ENCODE measurements at places on chromosomes 1 and 21.

DNA sequence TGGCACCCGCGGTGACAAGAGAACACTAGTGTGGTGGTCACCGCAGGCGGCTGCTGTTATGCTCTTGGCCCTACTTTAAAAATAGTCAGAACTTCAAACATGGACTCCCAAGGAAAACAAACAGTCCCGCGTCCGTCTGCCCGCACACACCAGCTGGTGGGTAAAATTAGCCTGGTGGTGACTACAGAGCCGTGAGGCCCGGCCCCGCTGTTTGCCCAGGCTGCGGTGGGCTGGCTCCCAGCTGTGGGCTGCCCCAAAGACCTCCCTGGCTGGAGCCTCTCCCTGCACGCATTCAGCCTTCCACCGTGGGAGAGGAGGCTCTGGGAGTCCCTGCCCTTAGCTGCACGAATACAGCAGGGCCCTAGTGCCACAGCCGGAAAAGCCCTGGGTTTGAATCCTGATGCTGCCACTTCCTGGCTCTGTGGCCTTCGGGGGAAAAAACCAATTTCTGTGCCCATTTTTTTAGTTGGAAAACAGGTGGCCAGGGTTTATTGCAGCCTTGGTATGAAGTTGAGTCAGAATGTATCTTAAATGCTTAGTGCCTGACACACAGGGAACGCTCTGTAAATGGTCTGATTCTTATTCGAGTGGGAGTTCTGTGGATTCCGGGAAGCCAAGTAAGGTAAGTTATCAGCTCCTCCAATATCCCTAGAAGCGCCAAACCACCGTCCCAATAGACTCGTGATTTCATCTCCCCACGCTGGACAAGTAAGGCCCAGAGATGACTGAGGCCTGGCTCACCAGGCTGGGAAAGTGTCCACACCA, 58.2 kb downstream of the ALPL start:
- DNase-seq = no peak

DNA sequence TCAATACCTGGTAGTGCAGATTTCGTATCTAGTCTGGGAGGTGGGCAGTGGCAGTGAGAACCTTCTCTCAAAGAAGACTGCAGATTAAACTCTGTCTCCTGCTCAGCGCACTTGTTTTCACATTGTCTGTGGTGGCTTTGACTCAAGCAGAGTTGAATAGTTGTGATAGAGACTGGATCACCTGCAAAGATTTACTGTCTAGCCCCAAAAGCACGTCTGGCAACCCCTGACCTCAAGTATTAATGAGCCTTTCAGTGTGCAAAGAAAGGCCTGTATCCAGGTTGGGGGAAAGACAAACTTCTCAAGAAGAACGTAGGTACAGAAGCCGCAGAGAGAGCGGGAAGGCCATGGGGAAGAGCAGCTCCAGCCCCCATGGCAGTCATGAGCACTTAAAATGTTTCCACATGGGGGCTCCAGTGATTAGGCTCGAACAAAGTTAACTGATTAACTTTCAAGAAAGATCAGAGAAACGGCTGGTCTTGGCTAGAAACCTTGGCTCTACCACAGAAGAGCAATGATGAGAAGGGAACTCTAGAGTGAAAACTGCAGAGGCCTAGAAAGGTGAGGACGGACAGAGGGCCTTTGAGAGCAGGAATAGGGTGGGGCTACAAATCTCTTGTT, 15.2 kb downstream of the HENMT1 start:
- DNase-seq = no peak

- no peak for DNase-seq
Observed at GRCh38 chr1:112806090-112806642, 91.0 kb upstream of the PPM1J start.

DNA sequence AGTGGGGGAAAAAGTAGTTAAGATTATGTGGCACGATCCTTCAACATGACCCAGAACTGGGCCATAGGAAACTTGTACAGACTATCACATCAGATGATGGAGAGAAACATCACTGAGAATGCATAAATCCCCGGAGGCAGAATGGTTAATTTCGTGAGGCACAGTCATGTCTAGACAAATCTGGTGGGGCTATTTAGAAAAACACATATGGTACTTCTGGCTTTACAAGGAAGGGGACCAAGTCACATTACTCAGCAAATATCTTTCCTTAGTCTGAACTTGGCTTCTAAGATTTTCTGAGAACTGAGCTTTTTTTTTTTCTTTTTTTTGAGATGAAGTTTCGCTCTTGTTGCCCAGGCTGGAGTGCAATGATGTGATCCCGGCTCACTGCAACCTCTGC, 9.2 kb upstream of the UQCRHL start:
- DNase-seq = peak; percentile 63

DNA sequence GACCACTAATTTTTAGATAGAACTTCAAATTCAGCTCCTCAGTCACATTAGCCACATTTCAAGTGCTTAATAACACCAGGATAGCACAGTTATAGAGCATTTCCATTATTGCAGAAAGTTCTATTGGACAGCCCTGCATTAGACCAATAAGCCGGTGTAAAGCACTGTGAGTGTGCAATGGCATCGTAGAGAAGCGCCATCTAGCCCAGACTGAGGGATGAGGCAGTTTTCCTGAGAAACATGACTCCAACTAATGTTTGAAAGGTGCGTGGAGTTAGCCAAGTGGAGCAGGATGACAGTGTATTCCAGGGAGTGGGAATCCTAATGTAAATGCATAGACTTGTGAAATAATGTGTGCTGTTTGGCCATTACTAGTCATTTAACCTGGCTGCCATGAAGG, 7.7 kb downstream of the RPE65 start:
- DNase-seq = no peak

- DNase-seq = no peak
Observed at GRCh38 chr1:20956272-20956671, 169.2 kb upstream of the HP1BP3 start.

- no peak for DNase-seq
Observed at GRCh38 chr1:23793018-23793781, 2.3 kb downstream of the LYPLA2 start.

DNA sequence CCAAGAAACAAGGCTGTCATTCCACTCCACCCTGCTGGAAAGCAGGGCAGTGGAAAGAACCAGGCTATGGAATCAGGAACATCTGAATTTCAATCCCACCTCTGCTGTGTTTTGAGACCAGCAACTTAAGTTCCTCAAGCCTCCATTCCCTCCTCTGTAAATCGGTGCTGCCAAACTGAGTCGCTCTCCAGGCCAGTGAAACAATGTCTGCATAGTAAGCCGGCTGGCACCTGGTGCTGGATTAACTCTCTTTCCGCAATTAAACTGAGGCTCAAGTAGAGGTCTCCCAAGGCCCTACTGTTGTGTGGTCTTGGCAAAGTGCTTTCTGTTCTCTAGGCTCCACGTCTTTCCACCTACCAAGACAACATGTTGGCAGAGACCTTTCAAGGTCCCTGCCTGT, 65.3 kb downstream of the SSBP3 start:
- DNase-seq = no peak

- DNase-seq = no peak
Observed at GRCh38 chr1:230159580-230159979, 92.5 kb downstream of the GALNT2 start.

DNA sequence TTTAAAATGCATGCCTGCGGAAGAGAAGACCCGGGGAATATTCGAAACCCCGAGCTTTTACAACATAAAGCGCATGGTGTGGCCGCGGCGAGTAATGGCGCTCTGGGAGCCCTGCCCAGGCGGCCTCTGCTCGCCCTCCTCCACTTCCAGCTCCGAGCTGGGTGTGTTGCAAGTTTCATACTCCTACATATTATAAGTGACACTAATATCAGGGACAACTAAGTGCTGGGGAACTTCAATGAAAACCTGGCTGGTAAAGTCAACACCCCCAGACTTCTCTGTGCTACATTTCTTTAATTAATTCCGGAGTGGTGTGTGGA, 11.8 kb downstream of the SIM2 start:
- DNase-seq = no peak

- no peak for DNase-seq
Observed at GRCh38 chr1:156559797-156560385, 12.5 kb downstream of the IQGAP3 start.

DNA sequence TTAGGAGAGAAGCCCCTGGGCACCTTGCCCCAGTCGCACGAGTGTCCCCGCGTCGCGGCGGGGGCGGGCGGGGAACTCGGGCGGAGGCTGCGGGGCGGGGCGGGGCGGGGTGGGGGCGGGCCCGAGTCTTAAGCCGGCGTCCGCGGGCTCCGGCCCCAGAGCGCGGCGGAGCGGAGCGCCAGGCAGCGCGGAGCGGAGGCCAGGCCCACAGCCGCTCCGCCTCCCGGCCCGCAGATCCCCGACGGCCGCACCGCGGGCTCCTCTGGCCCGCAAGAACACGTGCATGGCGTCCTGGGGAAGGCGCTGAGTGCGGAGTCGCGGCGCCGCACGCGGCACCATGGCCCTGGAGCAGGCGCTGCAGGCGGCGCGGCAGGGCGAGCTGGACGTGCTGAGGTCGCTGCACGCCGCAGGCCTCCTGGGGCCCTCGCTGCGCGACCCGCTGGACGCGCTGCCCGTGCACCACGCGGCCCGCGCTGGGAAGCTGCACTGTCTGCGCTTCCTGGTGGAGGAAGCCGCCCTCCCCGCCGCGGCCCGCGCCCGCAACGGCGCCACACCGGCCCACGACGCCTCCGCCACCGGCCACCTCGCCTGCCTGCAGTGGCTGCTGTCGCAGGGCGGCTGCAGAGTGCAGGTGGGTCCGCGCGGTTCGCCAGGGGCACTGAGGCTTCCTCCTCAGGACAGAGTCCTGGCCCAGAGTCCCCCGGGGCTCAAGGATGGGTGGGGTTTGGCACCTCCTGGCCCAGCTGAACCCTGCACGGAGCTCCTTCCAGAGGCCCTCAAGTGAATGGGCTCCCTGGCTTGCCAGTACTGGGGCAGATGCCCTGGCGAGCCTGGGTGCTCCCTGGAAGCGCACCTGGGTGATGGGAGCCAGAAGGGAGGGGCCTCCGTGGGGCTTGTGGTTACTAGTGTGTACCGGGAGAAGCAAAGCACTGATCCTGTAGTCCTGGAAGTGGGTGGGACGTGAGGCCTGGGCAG, at the start of gene ESPN:
Gene ESPN, plus strand, starts transcription at position 158 of the 975 bp plus-strand sequence. Its CDS starts 180 bp downstream, at position 338.
- no peak for DNase-seq

- DNase-seq = no peak
Observed at GRCh38 chr1:23872421-23872820, 4.3 kb upstream of the FUCA1 start.

GRCh38 chr1:11948822-11949458, 14.4 kb downstream of the PLOD1 start:
- no peak for DNase-seq

DNA sequence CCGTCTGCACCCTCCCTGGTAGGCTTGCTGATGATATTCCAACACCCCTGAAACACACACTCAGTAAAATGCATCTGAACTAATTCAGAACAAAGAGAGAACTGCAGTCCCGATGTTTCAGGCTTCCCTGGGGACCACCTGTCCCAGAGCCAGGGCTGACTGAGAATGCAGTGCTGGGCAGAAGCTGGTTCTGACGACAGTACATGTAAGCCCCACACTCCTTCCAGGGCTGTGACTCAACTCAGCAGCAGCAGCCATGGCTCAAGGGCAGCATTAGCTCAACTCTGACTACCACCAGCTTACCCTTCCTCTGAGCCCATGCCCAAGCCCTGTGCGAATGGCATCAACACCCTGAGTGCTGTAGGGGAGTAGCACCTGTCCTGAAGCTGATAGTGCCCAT, 56.4 kb upstream of the SIPA1L2 start:
- no peak for DNase-seq

- no peak for DNase-seq
Observed at GRCh38 chr1:221983444-221983843, 241.6 kb upstream of the DUSP10 start.

DNA sequence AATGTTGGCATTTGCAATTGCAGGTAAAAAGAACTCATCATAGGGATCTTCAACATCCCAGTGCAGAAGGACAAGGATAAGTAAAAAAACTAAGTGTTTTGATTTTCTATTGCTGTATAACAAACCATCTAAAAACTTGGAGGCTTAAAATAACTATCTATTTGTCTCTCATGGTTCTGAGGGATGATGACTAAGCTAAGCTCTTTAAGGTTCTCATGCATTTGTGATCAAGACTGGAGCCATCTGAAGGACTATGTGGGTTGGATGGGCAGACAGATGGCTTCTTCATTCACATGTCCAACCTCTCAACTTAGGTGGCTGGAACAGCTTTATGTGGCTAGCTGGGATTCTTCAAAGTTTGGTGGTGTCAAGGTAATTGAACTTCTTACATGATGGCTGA, 51.5 kb downstream of the RPL5 start:
- no peak for DNase-seq

- peak; percentile 86 for DNase-seq
Observed at GRCh38 chr1:999725-1000356, at the start of gene HES4. HES4 (minus strand) TSS chr1:1000097; CDS start chr1:999973, 124 bp downstream.

GRCh38 chr1:8169364-8170058, 143.4 kb upstream of the ERRFI1 start:
- DNase-seq = peak; percentile 97

GRCh38 chr1:166971252-166971651, 4.1 kb downstream of the ILDR2 start:
- DNase-seq = no peak

- no peak for DNase-seq
Observed at GRCh38 chr1:56099766-56100265, 479.5 kb downstream of the PLPP3 start.

- no peak for DNase-seq
Observed at GRCh38 chr1:184422490-184423233, 35.8 kb downstream of the C1orf21 start.

DNA sequence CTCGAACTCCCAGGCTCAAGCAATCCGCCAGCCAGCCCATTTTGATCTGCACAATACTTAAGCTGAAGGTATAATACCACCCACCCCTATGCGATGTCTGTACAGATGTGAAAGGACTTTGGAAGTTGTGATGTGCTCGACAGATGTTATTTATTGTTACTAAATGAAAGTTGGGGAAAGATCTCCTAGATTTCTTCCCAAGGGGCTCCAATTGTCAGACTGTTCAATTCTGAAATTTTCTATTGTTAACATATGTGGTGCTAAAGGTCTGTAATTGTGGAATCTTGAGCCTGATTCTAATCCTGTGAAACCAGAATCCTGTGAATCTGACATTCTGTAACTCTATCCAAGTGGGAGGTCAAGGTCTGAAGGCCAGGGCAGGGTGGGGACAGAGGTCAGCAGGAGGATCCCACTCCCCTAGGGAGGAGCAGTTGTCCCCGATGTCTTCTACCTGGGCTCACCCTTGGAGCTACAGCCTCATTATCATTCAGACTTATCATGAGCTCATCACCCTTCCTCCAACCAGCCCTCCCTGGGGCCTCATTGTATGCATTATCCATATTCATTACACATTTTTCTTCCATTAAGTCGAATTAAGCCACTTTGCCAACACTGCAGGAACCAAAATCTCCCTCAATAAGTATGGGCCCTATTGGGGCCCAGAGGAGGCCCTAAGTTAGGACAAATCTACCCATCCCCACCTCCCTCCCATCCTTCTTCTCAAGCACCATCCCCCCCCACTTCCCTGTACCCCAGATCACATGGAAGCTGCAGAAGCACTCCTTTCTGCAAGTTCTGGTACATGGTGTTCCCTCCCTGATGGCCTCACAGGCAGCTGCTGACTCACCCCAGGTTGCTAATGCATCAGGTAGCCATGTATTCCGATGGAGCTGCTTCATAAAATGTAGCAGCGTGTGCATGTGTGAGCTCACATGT, 32.3 kb downstream of the SHISAL2A start:
- DNase-seq = no peak
